Hematopoietic multipotent progenitor cell treated with erythropoietin and hydrocortisone succinate and interleukin-3 and kit ligand, for 8 days (in vitro differentiated cells): ENCODE measurements at places on chromosomes 2 and 18.
A peak's percentile ranks its signal among the peaks of the same experiment; 100 is the strongest.

DNA sequence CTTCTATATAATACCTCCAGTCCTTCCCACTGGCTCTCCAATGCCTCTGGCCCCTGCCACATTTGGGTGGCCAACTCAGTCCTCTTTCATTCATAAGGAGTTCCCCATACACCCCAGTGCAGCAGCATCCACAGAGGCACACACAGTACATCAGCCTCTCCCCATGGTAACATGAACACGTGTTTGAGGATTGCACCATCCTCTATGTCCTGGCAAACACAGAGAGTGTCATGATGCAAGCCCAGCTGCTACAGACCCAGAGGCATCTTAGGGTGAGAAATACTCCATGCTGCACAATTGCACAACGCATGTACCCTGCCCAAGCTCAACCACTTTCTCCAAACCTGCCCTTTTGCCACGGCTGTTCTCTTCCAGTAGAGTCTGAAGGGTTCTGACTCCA is 11.5 kb downstream of the IGFBP5 start:
- DNase-seq, result peak; percentile 16

DNA sequence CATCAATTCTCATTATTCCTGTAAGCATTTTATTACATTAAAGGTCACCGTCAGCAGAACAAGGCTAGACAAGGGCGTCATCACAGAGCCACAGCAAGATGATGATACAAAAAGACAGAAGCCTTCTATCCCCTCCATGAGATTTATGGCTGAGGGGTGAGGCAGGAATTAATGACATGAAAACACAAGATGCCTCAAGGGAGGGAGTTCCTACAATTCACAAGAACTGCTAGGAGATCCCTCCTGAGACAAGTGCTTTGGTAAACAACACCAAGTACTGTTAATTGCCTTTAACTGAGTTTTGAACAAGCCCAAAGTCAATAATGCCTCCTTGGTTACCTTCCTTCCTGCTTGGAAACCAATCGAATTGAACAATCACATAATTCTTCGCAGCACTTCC is 14.1 kb downstream of the ADD2 start:
- no peak for DNase-seq

DNA sequence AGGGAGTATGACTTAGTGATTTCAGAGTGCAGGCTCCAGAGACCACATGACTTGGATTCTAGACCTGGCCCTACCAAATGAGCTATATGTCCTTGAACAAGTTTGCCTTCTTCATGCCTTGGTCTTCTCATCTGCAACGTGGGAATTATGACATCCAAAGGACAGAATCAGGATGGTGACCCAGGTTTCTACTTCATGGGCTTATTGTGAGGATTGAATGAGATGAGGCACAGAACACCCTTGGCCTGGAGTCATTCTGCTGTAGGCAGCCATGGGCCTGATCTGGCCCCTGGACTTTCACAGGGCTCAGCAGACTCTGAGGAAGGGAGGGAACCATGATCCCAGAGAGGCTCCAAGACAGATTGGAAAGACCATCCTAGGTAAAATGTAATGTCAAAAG is 85.6 kb upstream of the HAAO start:
- no peak for DNase-seq

DNA sequence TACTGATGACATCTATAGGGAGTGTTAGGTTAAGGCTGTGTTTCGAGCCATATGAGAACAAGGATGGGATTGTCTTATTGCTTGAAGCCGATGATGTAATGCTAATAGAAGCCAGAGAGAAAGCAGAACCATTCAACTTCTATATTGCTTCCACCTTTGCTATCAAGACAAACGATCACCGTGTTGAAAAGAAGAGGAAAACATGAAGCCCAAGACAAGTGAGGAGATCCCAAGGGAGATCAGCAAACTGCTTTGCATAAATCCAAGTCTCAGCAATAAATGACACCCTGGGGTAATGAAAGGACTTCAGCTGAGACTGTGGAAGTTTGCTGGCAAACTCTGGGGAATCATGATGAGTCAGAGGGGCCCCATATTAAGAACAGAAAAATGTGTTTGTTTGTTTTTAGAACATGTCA is 206.2 kb downstream of the NCKAP5 start:
- no peak for DNase-seq

GRCh38 chr18:35045121-35045520 is 3.9 kb downstream of the MAPRE2 start:
- DNase-seq, result no peak

DNA sequence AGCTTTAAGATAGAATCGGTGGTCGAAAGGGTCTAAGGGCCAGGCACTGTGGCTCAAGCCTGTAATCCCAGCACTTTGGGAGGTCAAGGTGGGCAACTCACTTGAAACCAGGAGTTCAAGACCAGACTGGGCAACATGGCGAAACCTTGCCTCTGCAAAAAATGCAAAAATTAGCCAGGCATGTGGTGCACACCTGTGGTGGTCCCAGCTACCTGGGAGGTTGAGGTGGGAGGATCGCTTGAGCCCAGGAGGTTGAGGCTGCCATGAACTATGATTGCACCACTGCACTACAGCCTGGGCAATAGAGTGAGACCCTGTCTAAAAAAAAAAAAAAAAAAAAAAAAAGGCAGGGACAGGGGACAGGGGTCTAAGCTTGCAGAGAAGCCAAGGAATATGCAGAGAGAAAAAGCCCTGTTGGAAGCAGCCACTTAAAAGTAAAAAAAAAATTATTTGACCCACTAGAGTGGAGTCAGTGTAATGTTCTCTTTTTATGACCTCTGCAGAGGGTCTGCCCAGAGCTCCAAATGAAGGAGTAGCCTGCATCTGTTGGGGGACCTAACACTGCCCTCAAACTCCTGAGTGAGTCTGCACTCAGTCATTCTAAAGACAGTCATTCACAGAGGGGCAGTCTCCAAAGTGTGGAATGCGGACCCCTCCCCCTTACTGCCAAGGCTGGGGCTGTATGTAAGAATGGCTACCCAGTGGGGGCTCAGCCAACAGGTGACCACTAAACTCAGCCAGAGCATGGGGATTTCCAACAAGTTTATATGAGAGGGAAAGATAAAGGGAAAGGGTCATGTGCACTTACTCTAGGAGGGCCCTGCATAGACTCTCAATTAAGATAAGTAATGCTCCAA is 118.5 kb upstream of the CDCA7 start:
- no peak for DNase-seq

DNA sequence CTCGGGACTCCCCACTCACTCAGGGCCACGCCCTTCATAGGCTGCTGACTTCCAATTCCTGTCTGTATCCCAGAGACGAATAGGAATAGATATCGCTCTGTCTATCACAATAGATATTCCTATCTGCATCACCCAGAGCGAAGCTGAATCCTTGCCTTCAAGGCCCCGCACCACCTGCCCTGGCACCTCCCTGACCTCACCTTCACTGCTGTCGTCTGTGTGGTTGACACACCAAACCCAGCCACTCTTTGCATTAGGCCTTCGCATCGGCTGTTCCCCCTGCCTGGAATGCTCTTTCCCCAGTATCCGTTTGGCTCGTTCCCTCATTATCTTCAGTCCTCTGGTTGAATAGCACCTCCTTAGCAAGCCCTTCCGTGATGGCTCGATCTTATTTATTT is 43.5 kb downstream of the ATOH8 start:
- DNase-seq, result no peak

DNA sequence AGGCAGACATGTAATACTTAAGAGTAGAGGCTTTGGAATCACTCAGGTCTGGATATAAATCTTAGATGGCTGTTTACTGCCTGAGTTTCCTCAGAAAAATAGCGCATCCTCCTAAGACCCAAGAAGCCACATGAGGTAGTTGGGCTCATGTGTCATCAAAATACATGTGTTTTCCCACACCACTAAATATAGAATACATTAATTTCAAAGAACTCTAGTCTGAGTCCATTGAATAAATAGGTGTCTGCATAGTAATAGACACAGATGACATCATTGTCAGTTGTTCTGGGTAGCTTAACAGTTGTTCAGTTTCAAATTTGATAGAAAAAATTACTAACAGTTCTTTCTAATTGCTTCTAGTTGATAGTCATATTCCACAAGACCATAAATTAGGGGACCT is 9.6 kb downstream of the PPP1R1C start:
- DNase-seq, result no peak

DNA sequence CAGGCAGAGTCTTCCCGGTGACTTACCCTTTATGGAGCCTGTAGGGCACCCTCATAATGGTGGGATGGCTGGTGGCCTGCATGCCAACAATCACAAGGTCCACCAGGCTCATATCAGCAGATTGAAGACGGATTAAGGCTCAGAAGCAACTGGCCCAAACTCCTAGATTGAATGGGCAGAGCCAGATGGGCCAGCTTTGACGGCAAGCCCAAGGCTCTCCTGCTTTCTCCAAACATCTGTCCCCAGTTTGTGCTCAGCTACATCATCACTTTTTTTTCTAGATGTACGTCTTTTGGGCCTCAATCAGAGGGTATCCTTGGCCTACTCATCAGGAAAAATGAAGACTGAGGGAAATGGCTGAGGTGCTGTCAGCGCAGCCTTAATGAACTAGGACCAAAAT is 114.6 kb downstream of the VIT start:
- DNase-seq, result no peak

DNA sequence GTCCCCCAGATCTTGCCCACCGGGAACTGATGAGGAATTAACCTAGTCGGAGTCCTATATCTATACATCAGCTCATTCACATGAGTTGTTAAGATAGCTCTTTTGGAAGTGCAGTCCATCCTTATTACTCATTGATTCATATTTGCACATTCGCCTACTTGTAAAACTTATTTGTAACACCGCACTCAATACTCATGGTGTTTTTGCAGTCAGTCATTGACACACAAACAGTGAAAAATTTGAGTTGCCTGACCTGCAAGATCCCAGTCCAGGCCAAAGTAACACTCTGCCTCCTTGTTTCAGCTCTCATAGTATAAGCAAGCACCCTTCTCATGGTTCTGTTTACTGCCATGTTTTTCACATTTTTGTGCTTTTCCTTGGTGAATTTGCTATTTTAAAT is 180.6 kb downstream of the CTIF start:
- DNase-seq, result no peak
